Gastroesophageal sphincter (tissue), 4 donors: ENCODE measurements at places on chromosomes 5 and 9.
A peak's percentile ranks its signal among the peaks of the same experiment; 100 is the strongest.

DNA sequence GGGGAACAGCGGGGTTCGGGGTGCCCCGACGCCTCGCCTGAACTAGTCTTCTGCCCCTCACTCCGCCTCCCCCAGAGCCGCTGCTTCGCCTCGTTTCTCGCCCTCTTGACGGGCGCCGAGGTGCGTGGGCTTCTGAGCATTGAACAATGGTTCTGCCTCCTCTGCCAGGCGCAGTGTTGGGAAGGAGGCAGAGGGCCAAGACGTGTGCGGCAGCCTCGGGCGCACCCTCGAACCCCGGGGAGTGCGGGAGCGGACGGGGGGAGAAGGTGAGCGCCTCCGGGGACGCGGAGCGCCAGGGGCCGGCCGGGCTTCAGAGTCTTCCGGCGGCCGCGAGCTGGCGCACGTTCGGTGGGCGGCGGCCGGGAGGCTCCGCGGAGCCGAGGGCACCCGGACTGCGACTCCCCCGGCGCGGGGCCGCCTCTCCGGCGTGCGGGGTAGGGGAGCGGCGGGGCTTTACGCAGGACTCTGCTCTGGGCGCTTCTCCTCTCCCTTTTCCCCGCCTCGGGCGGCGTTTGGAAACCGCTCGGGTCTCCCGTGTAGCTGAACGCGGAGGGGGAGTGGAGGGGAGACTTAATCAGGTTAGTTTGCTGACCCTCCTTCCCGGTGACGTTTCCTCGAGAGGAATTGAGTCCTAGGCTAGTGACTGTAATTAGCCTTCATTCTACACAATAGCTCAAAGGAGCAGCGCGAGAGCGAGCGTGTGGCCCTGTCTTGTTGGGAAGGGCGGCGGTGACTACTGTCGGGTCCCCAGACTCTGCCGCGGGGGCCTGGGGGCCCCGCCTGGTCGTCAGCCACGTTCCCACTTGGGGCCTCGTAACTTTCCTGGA is 1.1 kb downstream of the VLDLR start:
- peak; percentile 22 for ATAC-seq

DNA sequence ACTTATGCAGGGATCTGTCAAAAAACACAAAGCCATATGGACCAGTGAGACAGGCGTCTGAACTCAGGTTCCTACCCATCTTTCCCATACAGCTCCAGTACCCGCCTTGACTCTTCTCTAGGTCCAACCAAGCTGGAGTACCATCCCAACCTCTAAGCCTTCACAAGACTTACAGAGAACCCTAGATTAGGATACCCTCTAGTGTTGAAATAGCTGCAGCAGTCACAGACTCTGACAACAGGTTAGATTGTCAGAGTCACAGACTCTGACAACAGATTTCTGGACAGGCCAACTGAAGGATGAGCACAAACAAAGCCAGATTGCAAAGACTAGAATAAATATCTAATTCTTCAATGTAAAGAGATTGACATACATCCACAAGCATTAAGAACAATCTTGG is 266.1 kb downstream of the GRIA1 start:
- ATAC-seq = no peak

DNA sequence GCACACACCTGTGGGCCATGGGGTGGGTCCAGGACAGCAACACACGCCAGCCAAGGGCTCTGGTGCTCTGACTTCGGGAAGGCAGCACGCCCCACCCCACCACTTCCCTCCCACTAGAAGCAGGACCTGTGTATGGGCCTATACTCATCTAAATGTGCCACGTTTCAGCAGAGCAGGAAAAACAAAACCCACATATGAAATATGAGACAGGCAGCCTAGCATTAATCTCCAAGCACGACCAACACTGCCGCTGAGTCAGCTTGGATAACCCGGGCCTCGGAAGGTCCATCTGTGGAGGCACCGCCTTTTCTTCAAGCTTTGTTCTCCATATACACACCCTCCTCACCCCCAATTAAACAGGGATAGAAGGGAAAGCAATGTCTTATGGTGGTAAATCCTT is 203.1 kb downstream of the ROR2 start:
- no peak for ATAC-seq

DNA sequence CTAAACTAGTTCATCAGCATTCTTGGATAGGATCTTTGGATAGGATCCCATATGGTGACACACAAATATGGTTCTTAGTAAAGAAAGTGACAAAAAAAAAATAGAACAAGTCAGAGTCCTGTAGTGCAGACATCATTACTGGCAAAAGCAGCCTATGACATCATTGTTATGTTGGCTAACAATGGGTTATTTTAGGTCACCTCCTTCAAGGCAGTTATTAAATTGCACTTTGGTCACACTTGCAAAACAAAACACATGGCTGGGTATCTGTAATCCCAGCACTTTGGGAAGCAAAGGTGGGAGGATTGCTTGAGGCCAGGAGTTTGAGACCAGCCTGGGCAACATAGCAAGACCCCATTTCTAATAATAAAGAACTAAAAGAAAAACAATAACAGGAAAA is 185.9 kb downstream of the KIAA0825 start:
- ATAC-seq = peak; percentile 76

DNA sequence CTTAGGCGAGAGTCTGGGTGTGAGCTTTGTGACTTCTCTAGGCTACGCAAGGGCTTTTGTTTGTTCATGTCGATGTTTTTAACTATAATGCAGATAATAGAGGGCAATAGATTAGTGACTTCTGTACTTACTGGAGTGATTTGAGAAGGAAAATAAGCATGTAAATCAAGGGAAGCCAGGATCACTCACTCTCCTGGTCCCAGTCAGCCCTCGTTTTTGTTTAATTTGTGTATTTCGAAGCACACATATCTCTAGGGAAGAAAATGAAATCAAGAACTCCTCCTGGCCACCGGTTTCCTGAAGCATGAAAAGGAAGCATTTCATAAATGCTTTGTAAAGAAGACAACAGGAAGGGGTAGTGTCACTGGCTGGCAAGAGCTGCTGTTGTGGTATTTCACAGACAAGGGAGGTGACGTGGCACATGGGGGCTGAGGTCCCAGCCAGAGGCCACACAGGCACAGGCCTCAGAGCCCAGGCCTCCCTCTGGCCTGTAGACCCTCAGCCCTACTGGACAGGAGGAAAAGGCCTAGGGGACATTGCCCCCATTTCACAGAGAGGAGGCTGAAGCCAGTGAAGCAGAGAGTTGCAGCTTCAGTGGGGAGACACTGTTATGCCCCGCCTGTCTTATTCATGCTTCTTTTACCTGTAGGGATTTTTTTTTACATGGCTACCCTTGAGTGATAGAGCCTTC is 34.1 kb downstream of the IRF1 start:
- ATAC-seq = peak; percentile 41

- no peak for ATAC-seq
These were observed 424.5 kb downstream of the DMAC1 start for GRCh38 chr9:7375013-7375511.

- no peak for ATAC-seq
These were observed 6.3 kb downstream of the SLC12A7 start for GRCh38 chr5:1105350-1106265.

DNA sequence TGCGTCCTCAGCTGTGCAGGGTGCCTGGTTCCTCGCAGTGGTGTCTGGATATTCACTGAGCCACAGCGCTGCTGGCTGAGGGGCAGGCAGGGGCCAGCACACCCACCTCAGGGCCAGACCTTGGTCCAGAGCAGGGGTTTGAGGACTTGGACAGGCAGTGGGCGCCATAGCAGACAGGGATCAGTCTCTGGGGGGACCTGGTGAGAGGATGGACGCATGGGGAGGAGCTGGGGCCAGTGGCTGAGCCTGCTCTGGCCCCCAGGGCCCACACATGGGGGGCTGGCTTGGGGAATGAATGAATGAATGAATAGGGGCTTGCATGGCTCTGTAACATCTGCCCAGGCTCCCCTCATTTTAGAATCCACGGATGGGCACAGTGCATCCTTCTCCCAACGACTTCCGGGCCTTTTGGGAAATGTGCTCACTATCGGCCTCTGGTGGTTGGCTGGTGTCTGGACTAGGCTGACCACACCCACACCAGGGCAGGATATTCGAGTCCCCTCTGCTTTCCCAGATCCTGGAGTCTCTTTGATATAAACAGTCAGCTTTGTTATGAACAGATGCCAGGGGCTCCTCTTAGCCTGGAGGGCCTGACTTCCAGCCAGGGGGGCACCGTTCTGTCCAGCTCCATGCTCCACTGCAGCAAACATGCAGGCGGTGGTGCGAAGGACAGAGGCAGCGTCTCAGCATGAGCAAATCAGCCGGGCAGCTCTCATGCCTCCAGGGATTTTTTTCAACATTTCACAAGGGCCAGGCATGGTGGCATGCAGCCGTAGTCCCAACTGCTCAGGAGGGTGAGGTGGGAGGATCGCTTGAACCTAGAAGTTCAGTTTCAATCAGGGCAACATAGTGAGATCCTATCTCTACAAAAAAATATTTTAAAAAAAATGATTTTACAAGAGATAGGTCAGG is 62.6 kb downstream of the NEK6 start:
- peak; percentile 80 for ATAC-seq

GRCh38 chr9:68603371-68603770 is 62.7 kb upstream of the TMEM252 start:
- no peak for ATAC-seq

GRCh38 chr5:141039061-141039460 is 12.1 kb upstream of the PCDHB1 start:
- ATAC-seq = no peak

DNA sequence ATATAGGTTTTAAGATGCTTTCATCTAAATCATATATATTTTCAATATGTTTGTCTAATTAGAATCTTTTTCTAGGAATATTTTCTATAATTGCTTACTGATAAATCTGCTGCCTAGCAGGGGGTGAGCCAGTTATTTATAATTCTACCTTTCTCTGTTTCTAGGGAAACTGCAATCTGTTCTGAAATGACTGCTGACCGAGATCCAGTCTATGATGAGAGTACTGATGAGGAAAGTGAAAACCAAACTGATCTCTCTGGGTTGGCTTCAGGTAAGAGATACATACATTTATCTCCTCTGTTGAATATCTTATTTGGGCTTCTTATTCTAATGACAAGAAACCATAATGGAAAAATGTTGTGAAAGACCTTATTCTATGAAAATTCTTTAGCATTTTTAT is 127.3 kb downstream of the XRCC4 start:
- ATAC-seq = no peak

GRCh38 chr9:92607088-92607487 is 62.8 kb downstream of the IPPK start:
- peak; percentile 27 for ATAC-seq

- no peak for ATAC-seq
These were observed 201.5 kb downstream of the C9orf50 start for GRCh38 chr9:129419382-129419899.

DNA sequence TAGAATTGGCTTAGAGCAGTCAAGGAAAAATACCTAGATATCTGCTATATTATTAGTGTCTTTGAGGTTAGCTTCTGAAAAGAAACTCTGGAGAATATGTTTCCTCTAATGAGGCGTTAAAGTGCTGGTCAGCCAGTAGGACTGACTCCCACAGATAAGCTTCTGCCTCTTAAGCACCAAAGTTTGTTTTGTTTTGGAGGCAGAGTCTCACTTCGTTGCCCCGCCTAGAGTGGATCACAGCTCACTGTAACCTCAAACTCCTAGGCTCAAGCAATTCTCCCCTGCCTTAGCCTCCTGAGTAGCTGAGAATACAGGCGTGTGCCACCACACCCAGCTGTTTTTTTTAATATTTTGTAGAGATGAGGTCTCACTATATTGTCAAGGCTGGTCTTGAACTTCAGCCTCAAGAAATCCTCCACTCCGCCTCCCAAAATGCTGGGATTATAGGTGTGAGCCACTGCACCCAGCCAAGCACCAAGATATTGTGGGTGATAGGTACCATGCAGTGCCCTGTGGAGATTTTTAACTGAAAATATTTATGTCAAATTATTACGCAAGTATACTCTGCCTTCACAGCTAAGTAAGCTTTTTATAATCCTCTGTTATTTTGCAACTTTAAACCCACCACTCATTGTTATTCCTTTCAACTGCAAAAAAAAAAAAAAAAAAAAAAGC is 24.7 kb upstream of the TMEM171 start:
- no peak for ATAC-seq

- ATAC-seq = peak; percentile 92
These were observed at the start of gene SGCD for GRCh38 chr5:156326718-156327259. Gene SGCD (plus strand): TSS chr5:156327164.

DNA sequence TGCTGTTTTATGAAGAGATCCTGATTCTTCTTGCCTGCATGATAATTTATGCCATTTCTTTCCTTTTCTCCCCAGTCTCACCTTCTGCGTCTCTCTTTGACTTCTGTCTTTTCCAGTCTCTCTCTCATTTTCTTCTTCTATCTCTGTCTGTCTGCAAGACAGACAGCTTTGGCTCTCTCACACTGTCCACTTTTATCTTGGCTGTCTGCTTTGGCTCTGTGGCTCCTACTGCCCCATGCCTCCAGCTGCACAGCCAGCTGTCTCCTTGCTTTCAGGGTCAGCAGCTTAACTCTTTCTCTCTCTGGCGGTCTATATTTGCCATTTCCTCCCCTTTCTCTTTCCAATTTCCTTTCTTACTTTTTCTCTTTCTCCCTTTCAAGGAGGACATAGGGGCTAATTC is 971.1 kb upstream of the COX7C start:
- no peak for ATAC-seq

DNA sequence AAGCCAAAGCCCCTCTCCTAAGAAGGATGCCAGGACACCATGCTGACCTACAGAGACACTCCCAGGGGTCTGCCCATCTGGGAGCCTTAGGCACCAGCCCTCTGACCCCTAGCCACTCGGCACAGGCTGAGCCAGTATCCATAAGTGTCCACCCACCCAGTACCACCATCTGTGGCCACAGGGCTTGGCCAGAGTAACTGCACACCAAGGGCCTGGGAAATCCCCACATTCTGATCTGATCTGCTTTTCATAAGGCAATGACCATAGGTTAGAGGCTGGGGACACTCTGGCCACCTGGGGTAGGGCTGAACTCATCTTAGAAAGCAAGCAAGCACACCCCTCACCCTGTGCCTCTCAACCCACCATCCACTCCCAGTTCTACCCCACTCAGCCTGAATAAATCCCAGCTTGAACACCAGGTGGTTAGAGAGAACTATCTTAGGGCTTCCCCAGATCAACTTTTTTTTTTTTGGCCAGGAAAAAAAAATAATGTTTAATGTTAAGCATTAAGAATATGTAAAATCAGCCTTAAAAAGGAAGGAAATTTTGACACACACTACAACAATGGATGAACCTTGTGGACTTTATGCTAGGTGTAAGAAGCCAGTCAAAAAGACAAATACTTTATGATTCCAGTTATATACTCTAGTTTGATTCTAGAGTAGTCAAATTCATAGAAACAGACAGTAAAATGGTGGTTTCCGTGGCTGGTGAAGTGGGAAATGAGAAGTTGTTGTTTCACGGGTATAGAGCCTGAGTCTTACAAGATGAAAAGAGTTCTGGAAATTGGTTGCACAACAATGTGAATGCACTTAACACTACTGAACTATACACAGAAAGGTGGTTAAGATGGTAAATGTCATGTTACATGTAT is 6.2 kb downstream of the GNPDA1 start:
- peak; percentile 34 for ATAC-seq

DNA sequence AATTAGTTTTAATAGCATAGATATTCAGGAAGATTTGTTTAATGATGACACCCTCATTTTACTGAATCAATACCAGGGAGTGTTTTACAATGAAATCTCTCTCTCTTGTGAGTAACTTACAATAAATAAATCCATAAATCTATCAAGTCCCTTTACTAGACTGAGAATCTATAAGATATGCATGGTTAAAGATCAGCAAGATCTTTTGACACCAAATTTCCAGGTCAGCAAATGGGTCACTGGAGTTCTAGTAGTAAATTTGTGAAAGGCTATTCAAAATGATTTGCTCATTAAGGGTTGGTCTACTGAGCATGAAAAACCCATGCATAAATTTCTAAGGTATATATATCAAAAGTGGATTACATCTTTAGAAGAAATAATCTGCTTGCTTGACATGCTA is 512.1 kb upstream of the ITGA1 start:
- no peak for ATAC-seq
